ENCODE measurements at places on chromosomes 12 and 14.

GRCh38 chr12:76244300-76244699 is 103.9 kb downstream of the BBS10 start:
- no peak for DNase-seq

DNA sequence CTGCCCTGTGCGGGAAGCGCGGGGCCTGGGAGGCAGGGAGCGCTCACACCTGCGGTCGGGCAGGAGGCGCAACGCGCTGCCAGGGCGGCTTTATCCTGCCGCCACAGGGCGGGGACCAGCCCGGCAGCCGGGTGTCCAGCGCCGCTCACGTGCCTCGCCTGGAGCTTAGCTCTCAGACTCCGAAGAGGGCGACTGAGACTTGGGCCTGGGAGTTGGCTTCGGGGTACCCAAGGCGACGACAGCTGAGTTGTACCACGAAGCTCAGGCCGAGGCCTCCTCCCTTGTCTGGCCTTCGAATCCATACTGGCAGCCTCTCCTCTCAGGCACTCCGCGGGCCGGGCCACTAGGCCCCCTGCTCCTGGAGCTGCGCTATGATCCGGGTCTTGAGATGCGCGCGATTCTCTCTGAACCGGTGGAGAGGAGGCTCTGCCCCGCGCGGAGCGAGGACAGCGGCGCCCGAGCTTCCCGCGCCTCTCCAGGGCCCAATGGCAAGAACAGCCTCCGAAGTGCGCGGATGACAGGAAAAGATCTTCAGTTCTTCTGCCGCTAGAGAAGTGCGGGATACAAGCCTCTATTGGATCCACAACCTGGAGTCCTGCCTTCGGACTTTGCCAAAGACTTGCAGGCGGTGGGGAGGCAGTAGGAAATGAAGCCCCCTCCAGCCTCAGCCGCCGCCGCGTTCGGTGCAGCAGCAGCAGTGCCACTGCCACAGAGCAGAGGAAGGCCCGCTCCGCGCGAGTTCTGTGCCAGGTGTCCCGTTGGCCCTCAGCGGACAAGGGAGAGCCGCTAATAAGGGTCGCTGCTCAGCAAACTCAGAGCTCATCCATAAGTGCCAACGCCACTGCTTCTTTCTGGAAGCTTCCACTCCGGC is 6.8 kb downstream of the SIX1 start:
- DNase-seq = no peak

DNA sequence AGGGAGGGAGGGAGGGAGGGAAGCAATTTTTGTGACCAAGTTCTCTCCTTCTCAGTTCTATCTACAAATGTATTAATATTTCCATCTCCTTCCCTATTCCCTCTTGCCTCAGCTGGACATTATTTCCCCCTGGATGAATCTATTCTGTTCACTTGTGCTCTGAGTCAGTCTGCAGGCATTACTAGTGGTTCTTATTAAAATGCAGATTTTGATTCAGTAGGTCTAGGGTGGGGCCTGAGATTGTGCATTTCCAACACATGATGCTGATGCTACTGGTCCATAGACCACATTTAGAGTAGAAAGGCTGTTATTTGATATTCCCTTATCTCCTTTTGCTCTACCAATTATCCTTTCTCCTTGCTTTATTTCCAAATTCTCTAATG is 40.1 kb upstream of the YAF2 start:
- DNase-seq = no peak

GRCh38 chr12:112944024-112944690 is 5.9 kb downstream of the OAS3 start:
- DNase-seq = no peak

GRCh38 chr14:104926619-104927431 is 2.1 kb downstream of the PLD4 start:
- DNase-seq = no peak

DNA sequence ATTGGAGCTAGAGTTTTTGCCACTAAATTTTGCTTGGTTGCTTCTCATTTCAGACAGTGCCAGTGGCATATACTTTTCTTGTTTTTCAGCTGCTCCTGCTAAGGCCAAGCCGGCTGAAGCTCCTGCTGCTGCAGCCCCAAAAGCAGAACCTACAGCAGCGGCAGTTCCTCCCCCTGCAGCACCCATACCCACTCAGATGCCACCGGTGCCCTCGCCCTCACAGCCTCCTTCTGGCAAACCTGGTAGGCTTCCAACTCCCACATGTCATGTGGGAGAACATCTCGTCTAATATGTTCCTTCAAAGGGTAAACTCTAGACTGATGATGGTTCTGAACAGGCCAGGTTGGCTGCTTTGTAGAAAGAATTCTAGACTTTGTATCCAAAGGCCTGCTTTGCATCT is 11.0 kb downstream of the DLST start:
- DNase-seq = no peak

- DNase-seq = no peak
These were observed 118.2 kb upstream of the TMCC3 start for GRCh38 chr12:94768398-94769046.

DNA sequence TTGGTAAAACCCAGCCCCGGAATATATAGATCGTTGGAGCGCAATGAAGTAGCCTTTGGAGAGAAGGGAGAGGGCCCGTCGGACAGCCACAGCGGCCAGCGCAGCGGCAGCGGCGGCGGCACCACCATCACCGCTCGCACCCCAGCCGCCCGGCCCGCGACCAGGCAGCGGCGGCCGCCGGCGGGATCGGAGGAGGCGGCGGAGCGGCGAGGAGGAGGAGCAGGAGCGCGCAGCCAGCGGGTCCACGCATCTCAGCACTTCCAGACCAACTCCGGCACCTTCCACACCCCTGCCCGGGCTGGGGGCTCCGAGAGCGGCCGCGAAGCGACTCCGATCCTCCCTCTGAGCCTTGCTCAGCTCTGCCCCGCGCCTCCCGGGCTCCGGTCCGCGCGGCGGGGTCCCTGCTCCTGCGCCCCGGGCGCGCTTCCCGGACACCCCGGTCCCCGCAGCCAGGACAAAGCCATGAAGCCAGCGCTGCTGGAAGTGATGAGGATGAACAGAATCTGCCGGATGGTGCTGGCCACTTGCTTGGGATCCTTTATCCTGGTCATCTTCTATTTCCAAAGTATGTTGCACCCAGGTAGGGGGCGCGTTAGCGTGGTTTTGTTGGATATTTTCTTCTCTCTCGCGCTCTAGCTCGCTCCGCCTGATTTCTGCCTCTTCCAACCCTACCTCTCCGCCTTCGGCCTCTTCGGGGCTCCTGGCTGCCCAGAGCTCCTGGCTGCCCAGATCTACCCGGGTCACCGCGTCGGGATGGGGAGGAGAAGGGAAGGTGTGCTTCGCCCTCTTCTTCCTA is 400 bp downstream of the CHST11 start:
- peak; percentile 35 for DNase-seq

- DNase-seq = no peak
These were observed 16.2 kb downstream of the ESRRB start for GRCh38 chr14:76391981-76392690.

GRCh38 chr14:71060825-71061455 is 153.7 kb downstream of the PCNX1 start:
- DNase-seq = no peak

DNA sequence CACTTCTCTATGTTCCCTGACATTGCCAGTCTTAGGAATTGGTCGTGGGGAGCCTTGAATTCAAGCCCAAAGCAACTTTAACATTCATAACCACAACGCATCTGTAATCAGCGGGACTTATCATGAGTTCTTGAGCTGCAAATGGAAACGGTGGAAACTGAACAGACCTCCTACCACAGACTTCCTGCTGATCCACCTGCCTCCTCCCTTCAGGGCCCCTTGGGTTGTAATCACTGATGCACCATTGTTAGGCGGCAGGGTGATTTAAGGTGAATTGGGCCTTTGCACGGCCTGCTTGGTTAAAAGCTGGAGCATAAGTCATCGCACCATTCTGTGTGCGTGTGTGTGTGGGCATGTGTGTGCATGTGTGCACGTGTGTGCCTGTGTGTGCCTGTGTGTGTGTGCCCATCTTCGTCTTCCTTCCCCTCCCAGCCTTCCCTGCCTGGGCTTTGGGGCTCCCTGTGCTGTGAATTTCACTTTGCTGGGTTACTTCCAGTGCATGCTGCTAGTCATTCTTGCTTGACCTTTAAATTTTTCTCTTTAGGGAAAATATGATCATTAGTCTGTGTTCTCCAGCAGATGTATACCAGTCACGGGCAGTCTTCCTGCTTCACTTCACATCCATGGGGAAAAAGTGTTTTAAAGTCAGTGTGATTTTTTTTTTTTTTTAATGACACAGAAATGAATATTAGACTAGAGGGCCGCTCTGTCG is 29.1 kb downstream of the CHST11 start:
- peak; percentile 37 for DNase-seq

- DNase-seq = no peak
These were observed 3.1 kb downstream of the MCRS1 start for GRCh38 chr12:49564686-49565405.

DNA sequence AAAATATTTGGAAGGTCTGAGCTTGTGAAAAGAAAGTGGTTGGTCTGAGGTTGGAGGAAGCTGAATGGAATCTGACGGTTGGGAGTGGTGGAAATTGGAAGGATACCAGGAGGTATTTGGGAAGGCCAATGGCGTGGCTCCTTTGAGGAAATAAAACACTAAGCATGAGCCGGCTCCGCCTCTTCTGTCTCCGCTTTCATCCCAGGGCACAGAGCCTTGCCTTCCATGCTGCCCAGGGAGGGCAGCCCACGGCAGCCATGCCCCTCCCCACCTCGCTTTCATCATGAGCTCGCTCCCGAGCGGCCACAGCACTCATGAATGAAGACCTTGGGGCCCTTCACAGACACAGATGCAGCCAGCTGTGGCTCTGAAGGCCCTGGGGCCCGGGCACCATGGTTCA is 36.2 kb downstream of the HSP90AA1 start:
- DNase-seq = no peak

- DNase-seq = no peak
These were observed 45.7 kb downstream of the SPPL3 start for GRCh38 chr12:120858306-120859088.

GRCh38 chr12:59158681-59159080 is 238.4 kb upstream of the LRIG3 start:
- DNase-seq = no peak

DNA sequence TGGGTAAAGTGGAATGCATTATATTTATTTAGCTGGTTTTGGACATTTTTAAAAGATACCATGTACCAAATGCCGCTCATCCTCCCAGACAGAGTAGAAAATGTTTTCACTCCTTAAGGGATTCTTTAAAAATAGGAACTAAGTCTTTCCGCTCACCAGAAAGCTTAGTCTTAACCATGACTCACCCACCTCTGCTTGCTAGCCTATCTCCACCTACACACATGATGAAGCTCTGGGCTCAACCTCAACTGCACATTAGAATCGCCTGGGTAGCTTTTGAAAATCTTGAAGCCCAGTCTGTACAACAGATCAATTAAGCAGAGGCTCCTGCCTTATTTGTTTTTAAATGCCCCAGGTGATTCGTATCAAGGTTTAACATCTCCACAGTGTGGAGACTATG is 260.5 kb downstream of the NEDD1 start:
- no peak for DNase-seq

DNA sequence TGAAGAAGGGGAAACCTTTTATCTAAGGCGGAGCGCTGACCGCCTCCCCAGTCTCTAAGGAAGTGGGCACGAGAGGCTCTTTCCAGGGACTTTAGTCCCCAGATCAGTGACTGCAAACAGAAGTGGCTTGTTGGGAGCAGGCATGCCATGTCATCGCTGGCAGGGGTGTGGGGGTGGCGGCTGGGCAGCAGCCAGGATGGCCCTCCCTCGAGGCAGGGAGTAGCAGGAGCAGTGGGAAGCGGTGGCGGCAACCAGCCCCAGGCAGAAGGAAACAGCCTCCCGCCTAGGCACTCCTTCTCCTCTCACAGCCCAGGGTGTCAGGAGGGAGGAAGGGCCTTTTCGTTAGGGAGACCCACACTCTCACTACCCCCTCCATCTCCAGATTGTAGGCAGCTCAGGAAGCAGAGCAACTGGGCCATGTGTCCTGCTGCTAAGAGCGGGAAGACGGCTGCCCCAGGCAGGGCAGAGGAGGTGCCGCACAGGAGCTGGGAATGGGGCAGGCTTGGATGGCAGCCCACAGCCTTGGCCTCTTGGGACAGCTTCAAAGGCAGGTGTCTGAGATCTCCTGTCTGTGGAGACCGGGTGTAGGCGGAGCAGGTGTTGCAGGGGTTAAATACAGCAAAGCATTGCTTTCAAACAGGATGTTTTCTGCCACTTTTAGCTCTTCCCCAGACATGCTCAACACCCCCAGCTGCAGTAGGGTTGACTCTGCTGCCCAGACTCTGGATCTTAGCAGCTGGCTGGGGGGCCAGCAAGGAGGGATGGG is 21.8 kb downstream of the VDR start:
- peak; percentile 46 for DNase-seq

DNA sequence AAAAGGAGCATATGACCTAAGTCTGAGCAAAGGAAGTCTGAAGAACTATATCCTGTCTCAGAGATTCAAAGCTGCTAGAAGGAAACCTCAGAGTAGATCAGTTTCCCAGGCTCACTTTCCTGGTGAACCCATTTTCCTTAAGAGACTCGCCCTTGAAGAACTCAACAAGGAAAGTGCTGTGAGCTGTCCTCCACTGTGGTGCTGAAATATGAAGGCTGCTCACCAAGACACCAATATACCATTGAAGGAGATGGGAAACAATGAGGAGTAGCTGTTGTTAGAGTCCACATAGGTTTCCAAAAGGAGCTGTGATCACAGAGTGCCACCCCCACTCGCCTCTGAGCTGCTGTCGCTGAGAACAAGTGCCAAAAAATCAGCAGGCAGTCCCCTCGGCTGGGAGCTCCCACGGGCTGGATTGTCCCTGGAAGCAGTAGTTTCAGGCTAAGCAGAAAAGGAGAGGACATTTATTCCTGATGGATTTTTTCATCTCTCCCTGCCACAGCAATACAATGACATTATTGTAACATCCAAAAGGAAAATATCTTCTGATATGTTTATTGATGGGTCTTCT is 282.1 kb downstream of the RPS29 start:
- DNase-seq = no peak

GRCh38 chr12:64794305-64794704 is 30.1 kb upstream of the TBC1D30 start:
- no peak for DNase-seq

- no peak for DNase-seq
These were observed 61.7 kb upstream of the RFLNA start for GRCh38 chr12:124233041-124233796.

DNA sequence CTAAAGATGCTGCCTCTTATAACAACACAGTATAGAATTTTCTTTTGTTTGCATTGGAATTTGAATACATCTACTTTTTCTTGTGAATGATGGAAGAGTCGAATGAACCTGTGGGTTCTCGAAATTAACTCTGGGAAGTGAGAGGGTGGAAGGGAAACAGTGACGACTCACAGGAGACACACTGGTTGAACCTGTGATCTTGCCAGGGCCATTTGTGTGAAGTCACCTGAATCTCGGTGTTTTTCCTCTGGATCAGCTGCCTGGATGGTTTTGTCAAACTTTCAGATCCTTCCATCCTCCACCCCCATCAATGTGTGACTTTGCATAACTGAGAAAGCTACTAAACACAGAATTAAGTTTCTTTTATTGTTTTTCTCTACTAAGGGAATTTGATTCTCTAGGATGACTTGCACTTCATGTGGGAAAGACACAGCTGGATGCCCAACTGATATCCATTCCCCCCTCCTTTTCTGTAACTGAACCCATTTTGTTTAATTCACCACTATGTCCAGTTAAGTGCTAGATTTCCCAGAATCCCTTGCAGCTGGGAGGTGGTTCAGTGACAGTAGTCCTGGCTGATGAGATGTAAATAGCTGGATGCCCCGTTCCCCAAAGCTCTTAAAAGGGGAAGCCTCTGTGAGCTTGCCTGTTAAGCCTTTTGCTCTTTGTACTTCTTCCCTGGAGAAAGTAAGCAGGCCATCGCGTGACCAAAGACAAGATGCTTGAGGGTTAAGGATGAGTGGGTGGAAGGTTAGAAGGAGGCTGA is 6.3 kb downstream of the PPFIBP1 start:
- no peak for DNase-seq
